Right atrium auricular region (tissue), 2 donors: ENCODE measurements at places on chromosomes 7 and 10.

DNA sequence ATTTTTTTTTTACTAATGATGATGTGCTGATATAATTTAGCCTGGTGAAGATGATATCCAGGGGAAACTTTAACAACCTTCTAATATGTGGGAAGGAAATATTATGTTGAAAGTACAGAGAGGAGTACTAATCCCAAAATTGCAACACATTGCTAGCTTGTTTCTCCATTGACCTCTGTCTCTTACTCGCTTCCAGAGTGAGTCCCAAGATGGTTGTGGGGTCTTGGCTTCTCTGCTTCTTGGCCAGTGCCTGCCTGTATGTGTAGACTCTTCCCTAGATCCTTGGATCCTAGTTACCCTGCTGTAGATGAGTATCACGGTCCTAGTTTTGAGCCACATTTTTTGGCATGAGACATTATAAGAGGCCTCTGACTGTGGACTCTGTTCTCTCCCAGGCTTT is 17.5 kb downstream of the BMPER start:
- DNase-seq = no peak

DNA sequence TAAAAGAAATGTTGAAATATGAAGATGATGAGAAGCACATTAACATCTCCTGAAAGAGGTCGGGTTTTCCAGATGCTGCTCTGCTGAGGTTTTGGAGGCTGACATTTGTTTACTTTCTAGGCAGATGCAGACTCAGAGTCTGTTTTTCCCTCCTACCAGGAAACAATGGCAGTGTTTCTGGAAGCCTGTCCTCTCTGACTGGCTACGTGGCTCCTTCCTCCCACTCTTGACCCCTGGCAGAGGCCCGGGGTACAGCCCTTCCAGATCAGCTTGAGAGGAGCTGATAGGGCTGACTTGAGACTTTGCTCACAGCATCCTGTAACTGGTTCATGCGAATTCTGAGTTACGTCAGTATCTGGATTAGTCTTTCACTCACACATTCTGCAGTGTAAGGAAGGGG is 41.1 kb upstream of the IL15RA start:
- no peak for DNase-seq

- DNase-seq = no peak
Measured at GRCh38 chr7:156017431-156017830, 205.2 kb upstream of the SHH start.

DNA sequence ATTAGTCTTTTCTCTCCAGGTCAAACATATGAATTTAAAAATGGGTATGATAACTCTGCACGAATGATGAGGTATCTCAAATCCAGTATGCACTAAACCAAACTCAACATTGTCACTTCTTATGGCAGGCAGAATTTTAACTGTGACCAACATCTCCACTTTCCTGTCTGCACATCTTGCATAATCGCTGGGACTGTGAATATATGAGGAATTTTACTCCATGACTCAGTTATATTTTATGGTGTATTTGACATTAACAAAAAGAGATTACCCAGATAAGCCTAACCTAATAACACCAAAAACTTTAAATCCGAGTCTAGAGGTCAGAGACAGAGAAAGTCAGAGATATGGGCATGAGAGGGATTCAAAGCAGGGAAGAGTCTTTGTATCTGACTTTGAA is 454.5 kb upstream of the SEMA3D start:
- DNase-seq = no peak

DNA sequence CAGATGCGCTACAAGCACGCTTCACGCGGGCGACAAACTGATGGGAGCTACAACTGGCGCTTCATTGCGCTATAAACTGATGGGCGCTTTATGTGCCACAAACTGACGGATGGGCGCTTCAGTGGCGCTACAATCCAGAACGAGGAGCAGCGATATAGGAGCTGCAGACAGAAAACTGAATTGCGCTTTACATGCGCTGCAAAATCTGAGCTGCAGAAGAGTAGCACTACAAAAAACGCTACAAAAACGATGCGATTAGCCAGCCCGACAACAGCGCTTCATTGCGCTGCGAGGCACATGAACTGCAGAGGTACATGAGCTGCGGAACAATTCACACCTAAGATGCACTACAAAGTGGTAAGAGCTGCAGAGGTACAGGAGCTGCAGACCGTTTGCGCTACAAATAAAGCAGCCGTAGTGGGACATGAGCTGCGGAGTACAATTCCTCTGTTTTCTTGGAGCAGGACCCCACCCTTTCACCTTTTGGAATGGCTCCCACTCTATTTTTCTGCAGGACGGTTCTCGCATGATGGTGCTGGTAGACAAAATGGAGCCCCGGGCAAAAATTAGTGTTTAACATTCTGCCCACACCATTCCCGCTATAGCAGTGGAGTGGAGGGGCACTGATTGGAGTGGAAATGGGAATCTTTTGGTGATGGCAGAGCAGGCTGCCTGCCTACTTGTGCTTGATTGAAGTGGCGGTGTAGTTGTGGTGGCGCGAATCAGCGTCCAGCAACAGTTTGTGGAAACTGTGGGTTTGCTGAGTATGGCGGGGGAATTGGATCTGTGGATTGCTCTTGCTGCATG is 1.2 kb upstream of the SGCE start:
- no peak for DNase-seq
